ENCODE measurements at places on chromosomes 4 and X. TPM values are rescaled to one million over a fixed set of nuclear protein-coding genes. Genes with fewer than 3 reads are reported as not detected.

Gene IL13RA2
- not detected for total RNA-seq

Gene CTAG1B
- not detected for total RNA-seq

Gene RPA4
- 0.96 TPM for total RNA-seq

Gene CEP44
- total RNA-seq, result 16.5 TPM

Gene DNAAF6
- not detected for total RNA-seq

Gene ARX
- total RNA-seq, result not detected

Gene JADE1
- 32.9 TPM for total RNA-seq

Gene ARHGAP24
- not detected for total RNA-seq

Gene GYG2
- not detected for total RNA-seq

Gene MAGEC1
- not detected for total RNA-seq

Gene TBC1D25
- 20.5 TPM for total RNA-seq

Gene LNX1
- not detected for total RNA-seq

Gene SORCS2
- not detected for total RNA-seq

Gene RNF175
- 0.34 TPM for total RNA-seq

Gene BTC
- not detected for total RNA-seq

Gene DIPK2B
- total RNA-seq, result not detected

Gene WFS1
- 2.7 TPM for total RNA-seq

Gene TSPAN5
- 18.7 TPM for total RNA-seq

Gene IL13RA1
- total RNA-seq, result not detected

Gene SPANXD
- total RNA-seq, result not detected

Gene REELD1
- total RNA-seq, result 0.15 TPM
